ENCODE measurements at places on chromosomes 5 and 9.

- DNase-seq: no peak
These were observed 41.4 kb upstream of the TIFAB start for GRCh38 chr5:135493406-135494180.

GRCh38 chr5:68436686-68437520, 221.3 kb downstream of the PIK3R1 start:
- no peak for DNase-seq

DNA sequence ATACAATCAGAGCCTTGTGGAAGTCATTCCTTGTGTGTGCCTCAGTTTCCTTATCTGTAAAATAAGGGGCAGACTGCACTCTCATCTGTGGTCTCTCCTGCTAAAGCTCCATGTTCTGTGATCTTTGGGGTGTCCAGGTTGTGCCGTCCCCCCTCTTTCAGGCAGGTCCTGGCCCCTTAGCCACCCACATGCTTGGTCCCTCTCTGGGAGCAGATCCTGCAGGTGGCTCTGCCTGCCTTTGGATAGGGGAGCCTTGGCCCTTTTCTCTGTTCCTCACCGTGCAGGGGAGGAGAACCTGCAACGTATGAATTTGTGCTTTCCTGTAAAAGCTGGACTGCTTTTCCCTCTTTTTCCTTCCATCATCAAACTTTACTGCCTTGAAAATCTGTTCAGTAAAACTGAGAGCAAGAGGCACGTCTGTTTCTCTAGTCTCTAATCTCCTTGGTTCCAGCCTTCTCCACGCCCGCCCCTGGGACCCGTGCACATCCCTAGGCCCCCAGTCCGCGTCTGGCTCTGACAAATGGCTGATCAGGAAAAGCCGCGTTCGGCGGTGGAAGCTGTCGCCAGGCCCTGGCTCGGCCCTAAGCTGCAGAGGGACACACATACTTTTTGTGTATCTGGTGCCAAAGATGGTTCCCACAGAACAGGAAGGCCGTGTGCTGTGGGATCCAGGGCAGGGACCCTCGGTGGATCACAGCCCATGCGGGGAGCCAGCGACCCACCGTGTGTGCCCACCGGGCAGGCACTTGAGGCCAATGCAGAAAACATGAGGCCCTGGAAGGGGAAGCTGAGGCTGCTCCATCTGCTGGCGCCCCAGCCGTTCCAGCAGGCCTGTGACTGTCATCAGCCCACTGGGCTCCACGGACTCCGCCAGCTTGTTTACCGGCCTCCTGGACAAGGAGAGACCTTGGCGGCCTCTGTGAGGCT, 43.4 kb upstream of the COL5A1 start:
- no peak for DNase-seq

DNA sequence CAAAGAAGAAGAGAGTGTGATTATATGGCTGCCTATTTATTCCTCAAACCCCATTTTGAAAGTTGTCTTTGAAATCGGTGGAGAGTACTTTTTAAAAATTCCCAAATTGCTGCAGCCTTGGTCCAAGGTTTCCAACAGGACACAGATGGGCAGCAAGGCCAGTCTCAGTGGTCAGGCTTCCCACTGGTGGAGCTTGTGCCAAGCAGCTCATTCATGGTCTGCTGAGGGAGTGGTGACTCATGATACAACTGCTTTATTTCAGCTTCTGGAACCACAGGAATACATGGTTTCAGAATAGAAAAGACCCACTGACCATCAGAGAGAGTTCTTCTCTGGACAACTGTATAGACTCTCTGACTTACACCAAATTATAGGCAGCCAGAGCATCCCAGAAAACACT, 673.1 kb upstream of the KLF4 start:
- no peak for DNase-seq

DNA sequence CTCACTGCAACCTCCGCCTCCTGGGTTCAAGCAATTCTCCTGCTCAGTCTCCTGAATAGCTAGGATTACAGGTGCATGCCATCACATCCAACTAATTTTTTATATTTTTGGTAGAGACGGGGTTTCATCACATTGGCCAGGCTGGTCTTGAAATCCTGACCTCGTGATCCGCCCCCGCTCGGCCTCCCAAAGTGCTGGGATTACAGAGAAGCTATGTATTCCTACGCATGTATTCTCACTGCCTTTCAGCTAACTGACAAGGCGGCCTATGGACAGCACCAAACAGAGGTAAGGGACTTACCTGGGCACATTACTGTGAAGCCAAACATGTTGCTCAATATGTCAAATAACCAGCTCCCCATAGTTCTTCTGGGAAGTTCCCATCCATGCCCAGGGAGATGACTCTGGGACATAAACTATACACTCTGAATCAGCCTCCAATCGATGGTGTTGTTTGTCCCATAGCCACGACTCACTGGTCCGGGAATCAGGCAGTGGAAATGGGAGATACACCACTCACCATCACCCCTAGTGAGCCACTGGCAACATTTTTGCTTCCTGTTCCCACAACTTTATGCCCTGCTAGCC, 114.6 kb downstream of the SYK start:
- no peak for DNase-seq

GRCh38 chr9:7177383-7177782, 419.6 kb downstream of the KDM4C start:
- no peak for DNase-seq

All from thymus (tissue), 14 donors.